Activated CD4-positive, alpha-beta T cell treated with anti-CD3 and anti-CD28 coated beads for 36 hours (primary cell): ENCODE measurements at places on chromosomes 2 and 18. TPM values are rescaled to one million over a fixed set of nuclear protein-coding genes. Genes with fewer than 3 reads are reported as not detected.

GTF3C2 gene
- total RNA-seq = 70.2 TPM

DNA sequence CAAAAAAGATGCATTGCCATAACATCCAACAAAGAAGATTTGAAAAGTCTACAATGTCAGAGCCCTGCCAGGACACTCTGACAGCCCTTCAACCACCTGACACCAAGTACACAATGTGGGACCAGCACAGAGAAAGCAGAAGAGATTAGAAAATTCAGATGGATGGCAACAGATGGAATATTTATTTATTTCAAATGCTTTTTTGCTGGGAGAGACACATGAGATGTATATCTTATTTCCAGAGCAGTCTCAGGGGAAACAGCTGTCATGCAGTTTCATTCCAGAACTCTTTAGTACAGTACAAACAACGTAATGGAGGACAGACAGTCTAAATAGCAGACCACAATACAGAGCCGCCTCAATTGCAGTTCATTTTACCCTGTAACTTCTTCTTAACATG lies 110.1 kb downstream of the MAIP1 start:
- no peak for DNase-seq

ECEL1 gene
- total RNA-seq = 0.23 TPM

GRCh38 chr2:214542866-214543265 lies 132.0 kb downstream of the VWC2L start:
- DNase-seq = no peak

- DNase-seq = no peak
Measured at GRCh38 chr2:74371421-74371820, 8.7 kb downstream of the DCTN1 start.

- DNase-seq = no peak
Measured at GRCh38 chr2:29033656-29034055, 40.7 kb downstream of the PCARE start.

DNA sequence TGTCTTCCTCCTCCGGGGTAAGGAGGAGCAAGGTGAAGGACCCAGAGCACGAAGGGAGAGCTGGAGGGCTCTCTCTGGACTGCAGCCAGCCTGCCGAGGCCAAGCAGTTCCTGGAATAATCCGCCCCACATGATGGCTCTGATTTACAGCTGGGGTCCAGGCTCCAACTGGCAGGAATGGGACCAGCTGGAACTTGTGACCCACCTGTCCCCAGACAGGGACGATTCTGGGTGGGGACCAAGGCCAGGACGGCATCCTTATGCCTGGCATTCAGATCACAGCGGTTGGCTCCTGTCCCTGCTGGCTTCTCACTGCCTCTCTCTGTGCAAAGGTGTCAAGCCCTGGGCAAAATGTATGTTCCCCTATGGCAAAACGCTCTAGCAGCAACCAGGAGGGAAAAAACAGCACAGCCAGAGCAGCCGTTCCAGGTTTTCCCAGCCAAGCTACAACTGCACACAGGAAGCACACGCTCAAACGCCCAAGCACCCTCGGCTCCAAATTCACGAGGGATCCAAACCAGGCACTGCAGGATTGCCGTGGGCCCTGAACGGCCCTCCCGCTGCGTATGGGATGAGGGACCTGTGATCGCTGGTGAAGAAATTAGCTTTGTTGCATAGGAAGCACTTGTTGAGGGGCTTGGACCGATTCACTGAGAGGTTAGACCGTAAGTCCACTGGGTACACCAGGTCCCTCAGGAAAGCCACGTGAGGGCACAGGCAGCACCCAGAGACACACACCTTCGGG lies 35.8 kb downstream of the FAM178B start:
- DNase-seq = no peak
